ENCODE measurements at places on chromosomes 2 and 18. TPM values are rescaled to one million over a fixed set of nuclear protein-coding genes. Genes with fewer than 3 reads are reported as not detected.

Gene CPO
- not detected for total RNA-seq

Gene DSG4
- total RNA-seq = not detected

Gene SLC4A3
- 3.0 TPM for total RNA-seq

Gene C2orf80
- total RNA-seq = not detected

Gene MYCN
- total RNA-seq = not detected

Gene PLEKHH2
- 0.59 TPM for total RNA-seq

DNA sequence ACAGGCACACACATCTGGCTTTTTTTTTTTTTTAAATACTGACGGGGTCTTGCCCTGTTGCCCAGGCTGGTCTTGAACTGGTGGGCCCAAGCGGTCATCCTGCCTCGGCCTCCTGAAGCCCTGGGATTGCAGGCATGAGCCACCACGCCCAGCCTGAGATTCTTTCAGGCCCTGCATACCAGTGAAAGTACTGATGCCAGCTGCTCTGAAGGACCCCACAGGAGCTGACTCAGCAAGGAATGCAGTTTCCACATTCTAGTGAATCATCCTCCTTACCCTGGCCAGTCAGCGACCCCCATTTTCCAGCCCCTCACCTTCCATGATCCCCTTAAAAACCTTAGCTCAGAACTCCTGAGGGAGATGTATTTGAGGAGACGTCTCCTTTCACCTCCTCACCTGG is 5.8 kb upstream of the DTYMK start:
- DNase-seq = peak; percentile 46

DNA sequence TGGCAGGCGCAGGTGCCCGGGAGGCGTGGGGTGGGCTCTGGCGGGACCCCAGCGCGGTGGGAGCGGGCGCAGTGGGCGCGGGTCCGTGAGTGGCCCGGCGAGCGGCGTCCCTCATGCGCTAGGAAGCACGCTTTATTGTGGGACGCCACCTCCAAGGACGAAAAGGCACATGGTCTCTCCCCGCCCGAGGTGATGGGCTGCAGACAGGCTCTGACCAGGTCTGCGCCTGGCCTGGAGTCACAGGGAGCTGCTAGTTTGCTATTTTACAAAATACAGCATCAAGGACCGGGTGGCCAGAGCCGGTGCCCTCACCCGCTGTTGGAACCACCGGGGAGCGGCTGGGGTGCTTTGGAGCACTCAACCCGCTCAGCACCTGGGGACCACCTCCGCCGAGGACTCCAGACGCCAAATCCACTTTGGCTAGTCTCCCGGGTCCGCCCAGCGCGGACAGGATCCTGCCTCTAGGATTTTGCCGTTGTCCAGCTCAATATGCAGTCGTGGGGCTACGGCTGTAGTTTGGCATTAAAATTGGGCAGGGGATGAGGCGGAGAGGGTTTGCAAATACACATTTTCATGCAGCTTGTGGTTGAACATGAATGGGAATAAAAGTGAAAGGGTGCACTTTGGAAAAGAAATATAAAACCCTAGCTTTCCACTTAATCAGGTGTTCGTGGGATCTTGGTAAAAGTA is 65.4 kb downstream of the LRRFIP1 start:
- DNase-seq = peak; percentile 38

GRCh38 chr2:227450926-227451654 is 20.9 kb upstream of the AGFG1 start:
- no peak for DNase-seq

GRCh38 chr18:8722946-8723820 is 17.8 kb downstream of the MTCL1 start:
- DNase-seq = no peak

- no peak for DNase-seq
Observed at GRCh38 chr2:212195626-212196025, 343.0 kb downstream of the ERBB4 start.

GRCh38 chr2:139314059-139314458 is 533.9 kb upstream of the NXPH2 start:
- no peak for DNase-seq

DNA sequence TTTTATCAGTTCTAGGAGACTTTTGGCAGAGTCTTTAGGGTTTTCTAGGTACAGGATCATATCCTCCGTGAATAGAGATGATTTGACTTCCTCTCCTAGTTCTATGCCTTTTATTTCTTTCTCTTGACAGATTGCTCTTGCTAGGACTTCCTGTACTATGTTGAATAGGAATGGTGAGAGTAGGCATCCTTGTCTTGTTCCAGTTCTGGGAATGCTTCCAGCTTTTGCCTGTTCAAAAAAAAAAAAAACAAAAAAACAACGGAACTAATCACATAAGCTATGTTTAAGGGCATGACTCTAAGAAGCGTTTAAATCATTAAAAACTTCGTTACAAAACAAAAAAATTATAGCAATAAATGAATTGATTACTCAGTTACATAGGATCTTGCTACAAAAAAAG is 145.7 kb downstream of the NUP35 start:
- DNase-seq = peak; percentile 61

- DNase-seq = no peak
Observed at GRCh38 chr18:58466636-58467205, 162.2 kb downstream of the ALPK2 start.

- no peak for DNase-seq
Observed at GRCh38 chr18:26653943-26654615, 105.7 kb upstream of the KCTD1 start.

GRCh38 chr2:79009388-79009787 is 16.1 kb upstream of the REG3G start:
- DNase-seq = no peak

- DNase-seq = no peak
Observed at GRCh38 chr2:54535599-54536195, 79.6 kb downstream of the SPTBN1 start.

DNA sequence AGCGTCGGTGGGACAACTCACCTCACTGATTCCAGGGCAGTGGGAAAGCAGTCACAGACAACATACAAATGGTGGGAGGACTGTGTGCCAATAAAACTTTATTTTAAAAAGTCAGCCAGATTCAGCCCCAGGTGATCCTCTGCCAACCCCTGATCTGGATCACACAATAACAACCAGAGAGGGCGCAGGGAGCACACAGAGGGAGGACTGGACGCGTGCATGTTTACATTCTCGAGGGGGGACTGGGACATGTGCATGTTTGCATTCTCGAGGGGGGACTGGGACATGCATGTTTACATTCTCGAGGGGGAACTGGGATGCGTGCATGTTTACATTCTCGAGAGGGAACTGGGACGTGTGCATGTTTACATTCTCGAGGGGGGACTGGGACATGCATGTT is 209.5 kb downstream of the NDUFA10 start:
- DNase-seq = no peak

DNA sequence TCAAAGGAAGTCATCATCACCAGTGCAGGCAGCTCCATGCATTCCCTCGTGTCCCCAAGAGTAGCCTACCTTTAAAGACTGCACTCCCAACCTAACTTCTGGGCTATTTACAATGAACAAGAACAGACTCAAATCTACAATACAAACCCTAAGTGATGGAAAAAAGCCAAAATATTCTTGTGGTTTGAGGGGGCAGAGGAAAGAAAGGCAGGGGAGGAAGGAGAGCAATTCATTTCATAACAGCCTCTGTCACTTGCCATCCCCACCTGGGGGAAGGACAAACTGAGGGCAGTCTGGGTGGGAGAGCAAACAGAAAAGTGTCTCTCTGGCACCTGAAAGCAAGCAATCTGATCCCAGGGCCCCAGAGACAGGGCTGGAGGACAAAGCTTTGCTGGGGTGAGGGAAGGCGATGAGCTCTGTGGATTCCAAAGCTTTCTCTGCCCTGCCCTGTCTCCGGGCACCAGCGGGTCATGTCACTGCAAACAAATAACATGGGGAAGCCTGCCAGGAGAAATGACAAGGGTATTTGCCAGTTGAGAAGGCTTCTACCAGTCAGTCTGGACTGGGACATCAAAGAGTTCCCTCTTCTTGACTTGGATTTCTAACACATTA is 528.0 kb upstream of the TNP1 start:
- DNase-seq = peak; percentile 21

- no peak for DNase-seq
Observed at GRCh38 chr2:50649626-50650402, 382.1 kb downstream of the NRXN1 start.

All from RPMI7951 (cell line).